Effector CD4-positive, alpha-beta T cell (primary cell): ENCODE measurements at places on chromosomes 2 and 18.

DNA sequence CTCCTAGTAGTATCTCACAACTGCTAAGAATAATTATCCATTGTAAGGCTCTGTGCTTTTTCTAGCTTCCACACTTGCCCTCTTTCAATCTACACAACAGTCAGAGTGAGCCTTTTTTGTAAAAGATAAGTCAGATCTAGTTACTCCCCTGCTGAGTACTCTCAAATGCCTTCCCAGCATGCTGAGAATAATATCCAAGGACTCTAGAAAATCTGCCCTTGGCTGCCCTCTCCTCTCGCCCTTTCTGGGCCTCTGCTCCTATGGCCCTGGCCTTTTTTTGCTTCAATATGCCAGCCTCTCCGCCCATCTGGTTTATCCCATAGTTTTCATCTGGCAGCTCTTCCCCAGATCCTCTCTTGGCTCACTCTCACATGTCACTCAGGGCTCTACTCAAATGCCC is 455.9 kb upstream of the UBE2E3 start:
- no peak for DNase-seq

DNA sequence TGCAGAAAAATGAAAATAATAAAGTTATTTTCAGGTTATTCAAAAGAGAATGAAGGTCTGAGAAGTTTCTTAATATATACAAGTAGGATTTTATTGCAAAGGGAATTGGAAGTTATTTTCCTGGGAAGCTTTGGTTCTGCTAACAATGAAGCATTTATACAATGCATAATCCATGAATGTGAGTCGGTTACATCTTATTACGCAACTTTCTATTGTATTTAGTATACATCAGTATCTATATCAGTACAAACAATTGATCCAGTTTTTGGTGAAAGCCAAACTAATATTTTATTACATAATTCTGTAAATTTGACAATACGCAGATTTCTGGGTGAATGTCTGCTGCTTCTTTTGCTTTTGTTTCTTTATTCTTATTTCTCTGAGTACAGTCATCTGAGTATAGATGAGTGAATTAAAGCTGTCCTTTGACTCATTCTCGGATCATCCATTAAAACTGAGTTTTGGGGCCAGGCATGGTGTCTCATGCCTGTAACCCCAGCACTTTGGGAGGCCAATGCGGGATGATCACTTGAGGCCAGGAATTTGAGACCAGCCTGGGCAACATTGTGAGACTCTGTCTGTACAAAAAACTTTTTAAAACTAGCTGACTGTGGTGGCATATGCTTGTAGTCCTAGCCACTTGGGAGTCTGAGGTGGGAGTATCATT is 108.5 kb downstream of the SOCS6 start:
- DNase-seq = no peak

- no peak for DNase-seq
Observed at GRCh38 chr2:146349334-146349733, 1495.5 kb upstream of the ACVR2A start.

GRCh38 chr2:67216103-67216502 is 181.0 kb upstream of the ETAA1 start:
- no peak for DNase-seq

GRCh38 chr2:231110551-231110950 is 14.3 kb downstream of the HTR2B start:
- no peak for DNase-seq

DNA sequence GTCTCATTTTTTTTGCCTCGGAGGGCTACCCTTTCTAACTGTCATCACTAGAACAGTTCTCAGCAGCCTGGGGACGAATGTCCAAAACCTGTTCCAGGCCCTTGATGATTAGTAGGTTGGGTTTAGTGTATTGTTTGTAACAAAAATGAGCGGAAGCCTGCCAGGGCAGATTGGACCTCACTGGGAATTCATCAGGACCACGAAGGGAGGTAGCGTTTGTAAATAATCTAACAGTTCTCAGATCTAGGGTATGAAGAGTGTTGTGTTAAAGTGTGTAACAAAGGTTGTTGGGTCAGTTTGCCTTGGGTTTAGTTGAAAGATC is 799 bp downstream of the CEP68 start:
- no peak for DNase-seq

- DNase-seq = no peak
Observed at GRCh38 chr2:24731040-24731439, 62.2 kb downstream of the PTRHD1 start.

GRCh38 chr2:25032094-25032493 is 9.8 kb upstream of the EFR3B start:
- DNase-seq = no peak

DNA sequence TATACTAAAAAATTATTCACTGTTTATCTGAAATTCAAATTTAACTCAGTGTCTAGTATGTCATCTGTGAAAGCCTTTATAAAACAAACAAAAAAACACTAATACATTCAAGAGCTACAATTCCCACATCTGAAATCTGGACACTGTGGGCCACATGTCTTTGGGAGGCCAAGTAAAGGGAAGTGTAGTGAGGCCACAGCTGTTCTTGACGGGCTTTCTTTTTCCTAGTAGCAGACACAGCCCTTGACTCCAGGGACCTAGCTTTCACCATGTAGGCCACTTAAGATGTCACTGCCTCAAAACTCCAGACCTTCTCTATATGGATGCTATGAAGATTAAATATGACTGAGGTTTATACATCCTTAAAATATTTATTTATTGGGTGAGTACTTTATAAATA is 91.1 kb downstream of the RBMS1 start:
- DNase-seq = no peak

GRCh38 chr2:10820978-10821695 is 8.6 kb upstream of the PDIA6 start:
- no peak for DNase-seq

DNA sequence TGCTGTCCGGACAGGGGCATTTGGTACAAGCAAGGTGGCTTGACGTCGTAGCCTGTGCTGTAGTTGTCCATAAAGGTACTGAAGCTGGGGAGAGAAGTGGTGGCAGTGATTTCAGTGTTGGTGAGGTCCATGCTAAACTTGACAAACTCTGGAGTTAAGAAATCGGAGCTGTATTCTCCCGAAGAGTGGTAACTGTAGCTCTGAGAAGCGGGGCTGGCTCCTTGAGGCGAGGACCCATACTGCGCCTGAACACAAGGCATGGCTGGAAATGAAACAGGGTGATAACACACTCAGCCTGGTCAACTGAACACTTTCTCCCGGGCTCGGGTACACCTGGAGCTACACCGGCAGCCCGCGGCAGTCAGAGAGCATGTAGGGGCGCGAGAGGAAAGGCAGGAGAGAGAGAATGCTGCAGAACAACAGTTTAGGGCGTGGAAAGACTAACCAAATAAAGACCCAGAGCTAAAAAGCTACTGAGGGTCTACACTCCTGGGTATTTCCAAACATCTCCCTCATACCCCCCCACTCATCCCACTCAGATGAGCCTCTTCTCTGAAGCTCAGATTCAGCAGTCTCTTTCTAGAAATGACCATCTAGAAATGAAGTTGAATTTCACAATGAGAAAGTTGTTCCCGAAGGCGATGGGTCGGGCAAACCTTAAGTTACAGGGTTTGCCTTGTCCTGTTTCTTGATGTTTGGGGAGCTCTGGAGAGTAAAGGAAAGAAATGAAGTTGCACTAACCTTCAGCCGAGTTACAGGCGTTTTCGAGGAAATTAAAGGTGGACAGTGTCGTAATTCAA is 2.4 kb downstream of the NR4A2 start:
- DNase-seq = no peak

GRCh38 chr2:196961889-196962288 is 35.4 kb upstream of the PGAP1 start:
- no peak for DNase-seq

- DNase-seq = no peak
Observed at GRCh38 chr2:171521361-171522051, 768 bp upstream of the CYBRD1 start.

DNA sequence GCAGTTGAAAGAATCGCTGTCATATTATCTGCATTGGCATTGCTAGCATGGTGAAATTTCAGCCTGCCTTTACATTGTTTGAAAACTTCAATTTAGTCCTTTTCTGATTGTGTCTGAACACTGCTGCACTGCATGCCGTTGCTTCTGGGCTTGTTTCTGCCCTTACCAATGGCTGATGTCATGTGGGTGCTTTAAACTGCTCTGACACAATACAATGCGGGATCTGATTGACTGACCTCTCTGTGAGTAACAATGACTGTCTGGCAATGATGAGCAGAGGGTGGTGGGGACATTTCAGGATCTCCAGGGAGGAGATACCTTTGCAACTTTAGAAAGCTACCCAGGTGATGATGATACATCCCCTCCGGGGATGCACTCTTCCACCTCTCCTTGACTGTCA is 119.5 kb upstream of the ZBTB14 start:
- DNase-seq = no peak

DNA sequence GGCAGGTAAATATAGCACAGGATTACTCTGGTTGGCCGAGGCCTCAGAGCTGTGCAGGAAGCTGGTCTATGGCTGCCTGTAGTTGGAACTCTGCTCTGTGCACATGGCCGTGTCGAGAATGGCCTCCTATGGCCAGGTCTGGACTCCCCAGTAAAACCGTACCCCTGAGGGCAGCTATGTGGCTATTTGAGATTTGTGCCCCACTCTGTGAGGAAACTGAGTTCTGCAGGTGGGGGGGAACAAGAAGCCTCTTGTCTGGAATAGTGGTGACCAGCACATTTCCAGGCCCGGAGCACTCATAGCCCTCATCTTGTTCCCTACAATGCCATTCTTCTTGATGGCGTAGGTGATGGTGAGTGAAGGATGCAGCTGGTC is 15.0 kb upstream of the TEX51 start:
- no peak for DNase-seq

DNA sequence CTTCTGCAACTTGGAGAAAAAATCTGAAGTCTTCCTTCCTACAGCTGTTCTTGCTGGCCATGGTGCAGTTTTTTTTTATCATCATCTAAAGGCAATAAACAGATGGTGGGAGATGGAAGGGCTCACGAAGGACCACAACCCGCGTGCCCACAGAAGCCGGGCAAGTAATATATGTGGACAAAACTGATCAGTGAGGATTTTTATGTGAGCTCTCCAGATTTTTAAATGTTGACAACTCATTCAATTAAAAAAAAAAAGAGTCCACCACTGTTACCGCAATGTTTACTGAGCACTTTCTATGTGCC is 55.9 kb upstream of the CREB1 start:
- no peak for DNase-seq

DNA sequence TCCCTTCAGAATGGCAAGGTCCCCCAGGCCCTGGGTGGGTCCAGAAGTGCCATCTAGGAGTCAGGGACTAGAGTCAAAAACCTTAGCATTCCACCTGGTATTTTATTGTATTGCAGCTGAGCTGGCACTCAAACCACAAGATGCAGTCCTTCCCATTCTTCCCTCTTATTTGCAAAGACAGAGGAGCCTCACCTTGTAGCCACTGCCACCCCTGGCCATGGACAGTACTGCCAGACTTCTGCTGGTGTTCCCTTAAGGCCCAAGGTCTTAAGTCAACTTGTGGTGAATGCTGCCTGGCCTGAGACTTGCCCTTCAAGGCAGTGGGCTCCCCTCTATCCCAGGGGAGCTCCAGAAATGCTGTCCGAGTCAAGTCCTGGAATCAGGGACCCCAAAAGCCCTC is 6.9 kb downstream of the UGT1A10 start:
- no peak for DNase-seq

DNA sequence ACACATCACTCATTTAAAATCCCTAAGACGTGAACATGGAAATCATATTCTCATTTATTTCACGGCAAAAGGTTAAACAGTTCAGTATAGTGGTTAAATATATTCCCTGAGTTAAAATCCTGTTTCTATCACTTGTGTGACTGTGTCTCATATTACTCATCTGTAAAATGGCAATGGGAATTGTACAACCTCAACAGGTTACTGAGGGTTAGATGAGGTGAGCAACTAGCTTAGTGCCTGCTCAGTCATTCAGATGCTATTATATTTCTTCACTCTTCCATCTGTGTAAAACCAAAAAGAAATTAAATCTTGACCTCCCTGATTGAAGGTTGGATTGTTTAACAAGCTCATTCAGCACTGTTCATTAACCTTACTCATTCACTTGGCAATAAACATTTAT is 212.4 kb upstream of the STK17B start:
- no peak for DNase-seq

DNA sequence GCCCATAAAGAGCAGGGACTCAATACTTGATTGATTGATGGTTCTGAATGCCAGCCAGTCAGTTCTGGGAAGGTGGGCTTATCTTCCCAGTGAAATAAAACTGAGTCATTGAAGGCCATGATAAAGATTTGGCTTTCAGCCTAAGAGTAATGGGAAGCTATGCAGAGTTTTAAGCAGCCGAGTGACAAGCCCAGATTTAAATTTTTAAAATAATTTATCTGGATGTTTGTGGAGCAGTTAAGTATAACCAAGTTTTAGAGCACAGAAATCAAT is 122.8 kb downstream of the RAPGEF4 start:
- no peak for DNase-seq

DNA sequence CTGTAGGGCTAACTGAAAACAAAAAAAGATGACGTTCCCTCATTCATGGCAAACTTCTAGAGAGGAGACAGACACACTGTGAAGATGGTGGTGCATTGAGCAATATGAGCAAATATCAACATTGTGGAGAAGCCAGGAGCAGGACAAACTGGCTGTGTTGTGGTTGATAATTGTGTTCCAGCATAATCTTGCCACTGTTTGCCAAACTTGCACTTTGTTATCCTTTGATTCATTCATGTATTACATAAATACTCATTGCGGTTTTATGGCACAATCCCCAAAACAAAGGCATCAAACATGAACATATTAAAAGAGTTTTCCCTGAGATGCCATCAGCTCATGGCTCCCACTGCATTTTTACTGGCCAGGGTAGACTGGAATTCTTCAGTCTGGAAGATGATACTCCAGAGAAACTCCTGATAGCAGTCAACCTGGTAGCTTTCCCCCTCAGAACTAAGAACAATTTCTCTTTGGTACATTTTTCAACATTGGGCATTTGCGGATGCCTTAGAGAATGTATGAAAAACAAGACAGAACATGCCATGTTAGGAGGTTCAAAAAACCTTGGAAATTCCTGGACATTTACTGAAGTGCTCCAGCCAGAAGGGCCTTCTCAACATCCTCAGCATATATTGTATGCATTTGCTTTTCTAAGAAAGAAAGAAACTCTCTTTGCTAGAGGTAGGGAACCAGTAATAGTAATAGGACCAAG is 487.4 kb upstream of the CELF4 start:
- no peak for DNase-seq

GRCh38 chr2:45533771-45534170 is 77.3 kb downstream of the SRBD1 start:
- DNase-seq = no peak

DNA sequence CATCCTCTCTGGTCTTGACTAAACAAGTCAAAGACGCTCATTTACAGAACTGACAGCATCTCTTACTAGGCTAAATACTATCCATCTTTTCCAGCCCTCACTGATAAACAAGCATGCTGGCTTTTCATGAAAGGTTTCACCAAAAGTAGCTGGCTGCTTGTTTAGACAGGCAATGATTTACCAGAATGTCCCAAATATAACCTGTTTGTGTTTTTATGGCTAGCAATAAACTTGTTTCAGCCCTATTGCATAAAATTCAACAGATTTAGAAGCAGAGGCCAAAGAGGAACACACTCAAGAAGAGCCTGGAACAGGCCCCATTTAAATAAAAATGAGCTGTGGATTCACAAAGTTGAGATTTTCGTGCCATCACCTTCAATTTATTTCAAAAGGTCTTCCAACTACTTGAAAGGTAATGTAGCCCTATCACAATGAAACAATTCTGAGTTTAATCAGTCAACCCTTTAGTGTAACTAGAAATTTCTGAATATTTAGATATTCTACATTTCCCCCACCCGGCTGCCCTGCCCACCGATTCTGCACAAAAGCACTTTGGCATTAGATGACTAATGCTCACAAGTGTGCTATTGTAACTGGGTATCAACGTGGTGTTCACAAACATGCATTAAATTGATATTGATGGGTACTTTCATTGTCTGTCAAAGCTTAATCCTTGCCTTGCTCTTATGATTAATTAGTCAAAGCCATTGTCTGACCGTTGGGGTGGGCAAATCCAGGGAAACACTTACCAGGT is 54.0 kb downstream of the ST6GAL2 start:
- DNase-seq = no peak
